Activated CD8-positive, alpha-beta T cell treated with anti-CD3 and anti-CD28 coated beads, Interleukin-2, amount 10 ng/mL, durations not matched to agents 7 days and 5 days (primary cell): ENCODE measurements at places on chromosomes 1 and 21. TPM values are rescaled to one million over a fixed set of nuclear protein-coding genes. Genes with fewer than 3 reads are reported as not detected.

ERICH3 gene
- not detected for total RNA-seq

WNT4 gene
- total RNA-seq: not detected

AMPD1 gene
- not detected for total RNA-seq

OR6N1 gene
- not detected for total RNA-seq

OR6K3 gene
- total RNA-seq: not detected

TMEM269 gene
- 0.40 TPM for total RNA-seq

PHLDA3 gene
- 17.3 TPM for total RNA-seq

ANGPTL7 gene
- total RNA-seq: not detected

CD164L2 gene
- total RNA-seq: not detected

MYOG gene
- total RNA-seq: not detected

ATXN7L2 gene
- 10.2 TPM for total RNA-seq

COL24A1 gene
- total RNA-seq: not detected

TYW3 gene
- 15.0 TPM for total RNA-seq

SPRR2B gene
- total RNA-seq: not detected

CYP4A11 gene
- not detected for total RNA-seq

EXTL1 gene
- not detected for total RNA-seq

MASP2 gene
- total RNA-seq: 0.21 TPM
